ENCODE measurements at places on chromosomes 5 and 9. TPM values are rescaled to one million over a fixed set of nuclear protein-coding genes. Genes with fewer than 3 reads are reported as not detected.

GRCh38 chr9:120936011-120936763, 9.6 kb upstream of the TRAF1 start:
- DNase-seq: peak; percentile 94
- H3K27me3 ChIP-seq: no peaks in the 10 kb centered on the region
- H3K36me3 ChIP-seq: no peaks in the 10 kb centered on the region
- H3K4me1 ChIP-seq: peaks cover 16% of the 10 kb centered on the region

- H3K27me3 ChIP-seq: no peaks in the 10 kb centered on the region
- DNase-seq: no peak
- H3K27ac ChIP-seq: no peak overlapping the region
- H3K4me1 ChIP-seq: no peaks in the 10 kb centered on the region
Observed at GRCh38 chr9:126720036-126720435, 84.8 kb upstream of the ZBTB43 start.

- no peaks in the 10 kb centered on the region for H3K27me3 ChIP-seq
- H3K4me3 ChIP-seq: no peak overlapping the region
- H3K36me3 ChIP-seq: no peaks in the 10 kb centered on the region
- DNase-seq: no peak
Observed at GRCh38 chr5:80240368-80240986, 15.4 kb downstream of the SERINC5 start.

GRCh38 chr9:6929441-6930215, 171.9 kb downstream of the KDM4C start:
- DNase-seq: no peak
- no peak overlapping the region for H3K4me3 ChIP-seq
- no peaks in the 10 kb centered on the region for H3K36me3 ChIP-seq
- no peak overlapping the region for H3K27ac ChIP-seq
- H3K4me1 ChIP-seq: no peaks in the 10 kb centered on the region

DNA sequence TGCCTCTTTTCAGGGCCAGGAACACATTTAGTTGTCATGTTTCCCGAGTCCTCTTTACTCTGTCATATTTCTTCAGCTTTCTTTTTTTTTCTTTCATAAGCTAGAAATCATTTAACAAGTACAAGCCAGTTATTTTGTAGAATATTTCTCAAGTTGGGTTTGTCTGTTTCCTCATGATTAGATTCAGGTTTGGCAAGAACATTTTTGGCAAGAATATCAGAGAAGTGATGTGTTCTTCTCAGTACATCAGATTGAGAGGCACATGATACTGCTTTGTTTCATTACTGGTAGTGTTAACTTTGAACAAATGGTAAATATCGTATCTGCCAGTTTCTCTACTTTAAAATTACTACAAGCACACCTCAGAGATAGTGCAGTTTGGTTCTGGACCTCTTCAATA, 45.1 kb downstream of the PCSK5 start:
- H3K4me3 ChIP-seq: no peak overlapping the region
- no peak overlapping the region for H3K27ac ChIP-seq
- H3K27me3 ChIP-seq: no peaks in the 10 kb centered on the region
- H3K36me3 ChIP-seq: no peaks in the 10 kb centered on the region

DNA sequence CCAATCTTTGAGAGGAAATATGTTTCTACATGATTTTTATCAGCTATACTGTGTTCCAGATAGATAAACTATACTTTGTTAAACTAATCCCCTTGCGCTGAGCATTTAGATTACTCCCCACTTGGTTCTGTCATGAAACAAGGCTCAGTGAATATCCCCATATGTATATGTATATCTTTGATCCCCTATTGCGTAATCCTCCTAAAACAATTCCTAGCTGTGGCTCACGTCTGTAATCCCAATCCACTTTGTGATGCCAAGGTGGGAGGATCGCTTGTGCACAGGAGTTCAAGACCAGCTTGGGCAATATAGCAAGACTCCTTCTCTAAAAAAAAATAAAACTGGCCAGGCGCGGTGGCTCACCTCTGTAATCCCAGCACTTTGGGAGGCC, 2.7 kb downstream of the PHYHD1 start:
- H3K4me3 ChIP-seq: no peak overlapping the region
- H3K4me1 ChIP-seq: peaks cover 22% of the 10 kb centered on the region
- no peak for DNase-seq
- no peaks in the 10 kb centered on the region for H3K36me3 ChIP-seq

GRCh38 chr5:150412319-150413175, at the start of gene CD74:
Gene CD74 (minus strand): TSS chr5:150412910. CDS start chr5:150412749, 161 bp downstream.
- DNase-seq: peak; percentile 86
- peak within 1 kb of the TSS; percentile 65 for H3K27ac ChIP-seq
- H3K27me3 ChIP-seq: no peaks in the 10 kb centered on the region

GRCh38 chr9:108377382-108377781, 478.4 kb downstream of the ACTL7B start:
- H3K36me3 ChIP-seq: no peaks in the 10 kb centered on the region
- H3K4me1 ChIP-seq: no peaks in the 10 kb centered on the region
- DNase-seq: no peak
- no peak overlapping the region for H3K27ac ChIP-seq
- no peak overlapping the region for H3K4me3 ChIP-seq

DNA sequence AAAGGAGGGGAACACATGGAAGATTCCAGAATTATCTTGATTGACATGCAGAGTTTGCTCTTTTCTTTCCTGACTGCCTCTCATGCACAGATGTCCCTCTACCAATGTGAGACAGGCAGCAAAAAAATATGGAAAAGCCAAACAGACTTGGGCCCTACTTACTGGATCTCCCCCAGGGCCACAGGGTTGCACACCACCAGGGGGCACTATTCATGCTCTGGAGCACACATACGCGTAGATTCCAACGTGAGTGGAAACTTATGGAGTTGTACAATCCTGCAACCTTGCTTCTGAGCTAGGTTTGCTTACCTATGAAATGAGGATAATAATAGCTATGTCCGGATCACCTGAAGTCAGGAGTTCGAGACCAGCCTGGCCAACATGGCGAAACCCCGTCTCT, 319.5 kb downstream of the ARHGEF28 start:
- H3K4me1 ChIP-seq: no peaks in the 10 kb centered on the region
- no peak overlapping the region for H3K27ac ChIP-seq
- no peaks in the 10 kb centered on the region for H3K36me3 ChIP-seq
- H3K27me3 ChIP-seq: no peaks in the 10 kb centered on the region

DNA sequence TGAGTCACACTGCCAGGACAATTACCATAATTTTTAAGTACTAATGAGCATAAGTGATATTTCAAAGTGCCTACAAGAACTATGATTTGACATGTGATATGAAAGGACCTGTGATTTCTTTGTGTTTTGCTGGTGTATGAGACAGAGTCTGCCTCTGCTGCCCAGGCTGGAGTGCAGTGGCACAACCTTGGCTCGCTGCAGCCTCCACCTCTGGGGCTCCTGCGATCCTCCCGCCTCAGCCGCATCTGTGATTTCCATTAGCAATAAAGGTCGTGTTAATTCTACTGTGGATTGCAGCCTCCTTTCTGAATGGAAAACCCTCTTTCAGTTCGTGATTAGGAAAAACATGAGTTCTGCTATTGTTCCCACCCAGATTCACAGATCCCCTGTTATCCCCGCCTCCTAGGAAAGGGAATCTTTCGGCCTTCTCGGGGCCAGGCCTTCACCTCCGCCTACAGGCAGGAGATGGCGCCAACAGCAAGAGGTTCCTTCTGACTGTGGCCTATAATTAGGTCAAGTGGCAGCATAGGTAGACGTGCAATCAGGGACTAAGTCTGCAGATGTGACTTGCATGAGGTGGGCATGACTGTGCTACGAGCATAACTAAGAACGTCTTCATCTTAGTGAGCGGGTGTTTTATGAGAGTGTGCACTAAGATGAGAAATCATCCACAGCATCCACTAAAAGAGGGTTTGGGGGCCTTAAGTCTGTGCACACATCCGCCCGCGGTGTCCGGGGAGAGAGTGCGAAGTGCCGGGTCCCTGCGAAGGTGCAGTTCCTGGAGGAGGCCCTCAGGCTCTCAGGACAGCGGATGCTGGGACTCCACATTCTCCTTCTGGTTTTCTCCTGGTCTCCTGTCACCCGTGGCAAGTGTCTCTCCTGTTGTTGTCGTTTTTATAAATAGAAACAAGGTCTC, 23.1 kb downstream of the TRIM7 start:
- no peak overlapping the region for H3K4me3 ChIP-seq
- no peak overlapping the region for H3K27ac ChIP-seq
- H3K36me3 ChIP-seq: no peaks in the 10 kb centered on the region
- H3K27me3 ChIP-seq: no peaks in the 10 kb centered on the region
- no peak for DNase-seq

DNA sequence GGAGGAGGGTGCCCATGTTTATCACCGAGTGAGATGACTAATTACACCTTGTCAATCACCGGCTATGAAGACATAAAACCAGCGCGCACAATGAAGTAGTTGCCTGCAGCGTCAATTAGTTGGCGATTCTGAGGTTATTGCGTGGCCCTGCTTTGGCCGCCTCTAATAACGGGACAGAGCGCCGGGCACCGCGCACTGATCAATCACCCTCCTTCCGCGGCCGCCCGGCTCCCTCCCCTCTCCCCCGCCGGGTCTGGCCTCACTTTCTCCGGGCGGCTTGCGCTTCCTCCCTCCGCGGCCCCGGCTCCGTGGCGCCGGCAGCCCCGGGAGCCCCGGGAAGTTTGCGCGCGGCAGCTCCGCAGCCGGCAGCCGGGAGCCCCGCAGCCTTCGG, 3.3 kb upstream of the LHX2 start:
- no peak overlapping the region for H3K27ac ChIP-seq
- H3K4me3 ChIP-seq: no peak overlapping the region
- no peaks in the 10 kb centered on the region for H3K36me3 ChIP-seq
- DNase-seq: no peak

DNA sequence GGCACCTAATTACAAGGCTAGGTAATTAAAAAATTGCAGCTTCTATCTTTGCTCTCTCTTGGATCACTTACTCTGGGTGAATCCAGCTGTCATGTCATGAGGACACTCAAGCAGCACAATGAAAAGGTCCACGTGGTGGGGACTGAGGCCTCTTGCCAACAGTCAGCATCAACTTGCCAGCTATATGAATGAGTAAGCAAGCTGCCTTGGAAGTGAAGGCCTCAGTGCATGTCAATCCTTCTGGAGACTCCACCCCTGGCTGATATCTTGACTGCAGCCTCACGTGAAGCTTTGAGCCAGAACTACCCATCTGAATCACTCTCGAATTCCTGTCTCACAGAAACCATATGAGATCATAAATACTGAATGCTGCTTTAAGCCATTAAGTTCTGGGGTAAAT, 140.5 kb downstream of the SNX18 start:
- no peaks in the 10 kb centered on the region for H3K4me1 ChIP-seq
- H3K27me3 ChIP-seq: no peaks in the 10 kb centered on the region
- no peak overlapping the region for H3K27ac ChIP-seq
- no peak overlapping the region for H3K4me3 ChIP-seq
- no peak for DNase-seq

- H3K36me3 ChIP-seq: no peaks in the 10 kb centered on the region
- peaks cover 3% of the 10 kb centered on the region for H3K27me3 ChIP-seq
- no peak overlapping the region for H3K27ac ChIP-seq
- H3K4me3 ChIP-seq: no peak overlapping the region
Observed at GRCh38 chr9:111197256-111197655, 132.8 kb downstream of the OR2K2 start.

- DNase-seq: no peak
- H3K27ac ChIP-seq: no peak overlapping the region
- H3K4me1 ChIP-seq: no peaks in the 10 kb centered on the region
- no peaks in the 10 kb centered on the region for H3K27me3 ChIP-seq
Observed at GRCh38 chr5:76528547-76529331, 94.5 kb downstream of the F2RL2 start.

DNA sequence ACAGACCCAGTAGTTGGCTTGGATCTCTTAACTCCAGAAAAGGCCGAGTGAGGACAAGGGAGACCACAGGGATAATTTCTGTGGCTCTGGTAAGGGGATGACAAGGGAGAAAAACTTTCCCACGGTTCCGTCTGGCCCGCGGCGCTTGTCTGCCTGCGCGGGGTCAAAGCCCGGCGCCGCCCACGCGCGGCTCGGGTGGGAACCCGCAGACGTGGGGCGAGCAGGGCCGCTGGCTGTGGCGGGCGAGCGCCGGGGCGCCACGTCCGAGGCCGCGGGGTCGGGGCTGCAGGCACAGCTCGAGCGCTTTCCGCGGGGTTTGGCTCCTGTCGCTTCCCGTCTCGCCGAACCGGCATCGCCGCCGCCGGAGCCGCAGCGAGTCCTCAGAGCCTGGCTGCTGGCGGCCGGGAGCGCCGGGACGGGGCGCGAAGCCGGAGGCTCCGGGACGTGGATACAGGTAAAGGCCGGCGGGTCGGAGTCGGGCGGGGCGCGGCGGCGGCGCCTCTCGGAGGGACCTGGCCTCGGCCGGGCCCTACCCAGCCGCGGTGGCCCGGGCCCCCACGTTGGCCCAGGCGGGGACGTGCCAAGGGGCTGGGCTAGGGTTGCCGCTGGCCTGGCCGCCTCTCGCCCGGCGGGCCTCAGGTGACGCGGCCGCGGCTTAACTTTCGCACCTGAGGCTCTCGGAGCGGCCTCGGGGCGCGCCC, at the start of gene RNF180:
RNF180 (plus strand) TSS at position 344 of the 701 bp plus-strand sequence. CDS start 34,965 bp downstream, outside the sequence.
- peak; percentile 30 for DNase-seq
- peak within 1 kb of the TSS; percentile 85 for H3K27ac ChIP-seq
- H3K36me3 ChIP-seq: no peaks in the 10 kb centered on the region
- no peaks in the 10 kb centered on the region for H3K4me1 ChIP-seq
- H3K27me3 ChIP-seq: no peaks in the 10 kb centered on the region

GRCh38 chr5:68374796-68375518, 159.4 kb downstream of the PIK3R1 start:
- no peaks in the 10 kb centered on the region for H3K4me1 ChIP-seq
- H3K27ac ChIP-seq: no peak overlapping the region
- no peaks in the 10 kb centered on the region for H3K36me3 ChIP-seq
- DNase-seq: no peak

DNA sequence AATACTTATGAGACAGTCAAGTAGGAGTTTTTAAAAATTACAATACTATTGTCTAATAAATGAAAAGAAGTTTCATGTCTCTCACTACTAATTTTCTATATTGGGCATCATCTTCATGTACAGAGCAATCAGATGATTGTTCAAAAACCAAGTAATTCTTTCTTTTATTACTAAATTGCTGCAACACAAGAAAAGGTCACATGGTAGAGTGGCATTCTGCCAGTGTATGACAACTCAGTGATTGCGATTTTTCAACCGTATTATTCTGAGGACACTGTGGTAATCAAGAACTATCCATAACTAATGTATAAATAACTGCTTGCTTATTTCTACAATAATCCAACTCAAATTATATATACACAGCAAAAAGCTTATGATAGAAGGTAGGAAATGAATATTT, 96.7 kb upstream of the GRHPR start:
- no peaks in the 10 kb centered on the region for H3K36me3 ChIP-seq
- DNase-seq: no peak
- H3K27me3 ChIP-seq: no peaks in the 10 kb centered on the region
- H3K4me1 ChIP-seq: no peaks in the 10 kb centered on the region
- no peak overlapping the region for H3K27ac ChIP-seq
- no peak overlapping the region for H3K4me3 ChIP-seq

GRCh38 chr9:16206518-16206917, 653.7 kb downstream of the CCDC171 start:
- H3K4me3 ChIP-seq: no peak overlapping the region
- no peak for DNase-seq
- no peak overlapping the region for H3K27ac ChIP-seq
- H3K4me1 ChIP-seq: peaks cover 5% of the 10 kb centered on the region
- H3K27me3 ChIP-seq: no peaks in the 10 kb centered on the region

The QRFP gene
- 1.0 TPM for total RNA-seq

The ZNF658 gene
- 6.3 TPM for total RNA-seq

The PKD2L2 gene
- 0.45 TPM for total RNA-seq

The ADAMTS12 gene
- total RNA-seq: 3.7 TPM

The ADAMTS13 gene
- 2.8 TPM for total RNA-seq

The TMEM174 gene
- total RNA-seq: not detected

The SOHLH1 gene
- not detected for total RNA-seq

The SLC34A1 gene
- total RNA-seq: not detected

The STXBP1 gene
- 47.6 TPM for total RNA-seq

The CDH10 gene
- 0.77 TPM for total RNA-seq

The GAS1 gene
- 41.9 TPM for total RNA-seq

All from prostate gland (tissue), 2 donors.